Left colon (tissue), 2 donors: ENCODE measurements at places on chromosomes 7 and 10. TPM values are rescaled to one million over a fixed set of nuclear protein-coding genes. Genes with fewer than 3 reads are reported as not detected.
A peak's percentile ranks its signal among the peaks of the same experiment; 100 is the strongest.

- DNase-seq, result peak; percentile 49
Measured at GRCh38 chr7:41886262-41886900, 183.5 kb upstream of the INHBA start.

The GPC2 gene
- total RNA-seq, result 4.0 TPM

DNA sequence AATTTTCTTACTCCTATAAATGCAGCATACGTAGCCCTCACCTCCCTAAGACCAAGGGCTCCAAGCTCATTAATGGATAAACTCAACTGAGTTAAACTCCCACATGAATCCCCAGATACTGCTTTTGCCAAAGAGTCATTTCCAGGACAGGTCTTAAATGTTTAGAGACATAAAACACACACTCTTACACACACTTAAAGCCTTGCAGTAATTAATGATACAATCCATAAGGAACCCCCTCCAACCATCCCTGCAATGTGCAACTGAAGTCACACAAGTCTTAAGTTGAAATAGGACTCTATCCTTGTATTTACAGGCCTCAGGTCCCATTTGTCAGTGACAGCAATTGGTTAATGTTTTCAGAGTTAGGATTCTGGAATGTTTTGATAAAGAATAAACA, 194.1 kb downstream of the FANK1 start:
- DNase-seq, result no peak

The AKR1B1 gene
- 26.8 TPM for total RNA-seq

DNA sequence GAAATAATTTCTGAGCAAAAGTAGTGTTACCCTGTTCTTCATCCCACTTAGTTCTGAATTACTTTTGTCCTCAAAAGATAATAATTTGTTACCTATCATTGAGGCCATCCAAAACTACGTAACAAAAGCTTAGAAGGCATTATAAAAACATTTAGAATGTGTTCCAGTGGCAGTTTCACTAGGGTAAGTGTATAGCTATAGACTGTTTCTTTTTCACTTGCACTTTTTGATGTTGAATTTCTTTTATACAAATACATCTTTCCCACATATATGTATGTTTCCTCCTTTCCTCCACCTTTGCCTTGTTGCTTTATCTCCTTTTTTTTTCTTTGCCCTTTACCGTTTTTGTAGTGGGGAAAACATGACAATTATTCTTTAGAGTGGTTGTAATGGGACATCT, 33.5 kb downstream of the CAPZA2 start:
- DNase-seq, result no peak
